GM23248 (cell line): ENCODE measurements at places on chromosomes 5 and 9.
A peak's percentile ranks its signal among the peaks of the same experiment; 100 is the strongest.

GRCh38 chr9:135508211-135508820 is 7.8 kb downstream of the MRPS2 start:
- no peak for DNase-seq

- no peak for DNase-seq
These were observed 76.8 kb downstream of the TMEM167A start for GRCh38 chr5:83000428-83000827.

- peak; percentile 14 for DNase-seq
These were observed 26.0 kb upstream of the GNE start for GRCh38 chr9:36284226-36284625.

DNA sequence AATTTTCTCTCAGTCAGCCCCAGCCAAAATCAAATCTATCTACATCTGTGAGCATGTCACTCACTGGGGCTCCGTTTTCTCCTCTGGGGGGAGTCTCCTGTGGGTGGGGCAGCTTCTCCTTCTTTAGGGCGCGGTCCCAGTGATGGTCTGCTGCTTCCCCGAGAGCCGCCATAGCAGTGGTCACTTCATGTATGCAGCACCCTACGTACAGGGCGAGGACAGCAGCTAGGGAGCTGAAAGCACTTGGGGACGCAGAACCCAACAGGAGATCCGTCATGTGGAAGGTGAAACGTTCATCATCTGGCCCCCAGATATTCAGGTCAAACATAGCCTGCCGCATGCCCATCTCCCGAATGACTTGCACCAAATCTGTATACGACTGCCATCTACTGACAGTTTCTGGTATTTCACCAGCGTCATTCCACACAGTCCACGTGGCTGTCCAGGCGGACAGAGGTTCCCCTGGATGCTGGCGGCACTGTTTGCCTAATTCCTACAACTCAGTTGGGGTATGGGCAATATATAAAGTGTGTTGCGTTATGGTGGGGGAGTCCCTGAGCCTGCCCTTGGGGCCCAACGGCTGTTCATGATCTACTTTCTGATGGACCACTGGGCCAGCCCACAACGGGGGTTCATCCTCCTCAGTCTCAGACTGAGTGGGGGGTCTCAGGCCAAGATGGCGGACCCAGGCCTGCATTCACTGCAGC is 795.0 kb downstream of the EFNA5 start:
- DNase-seq, result peak; percentile 51

DNA sequence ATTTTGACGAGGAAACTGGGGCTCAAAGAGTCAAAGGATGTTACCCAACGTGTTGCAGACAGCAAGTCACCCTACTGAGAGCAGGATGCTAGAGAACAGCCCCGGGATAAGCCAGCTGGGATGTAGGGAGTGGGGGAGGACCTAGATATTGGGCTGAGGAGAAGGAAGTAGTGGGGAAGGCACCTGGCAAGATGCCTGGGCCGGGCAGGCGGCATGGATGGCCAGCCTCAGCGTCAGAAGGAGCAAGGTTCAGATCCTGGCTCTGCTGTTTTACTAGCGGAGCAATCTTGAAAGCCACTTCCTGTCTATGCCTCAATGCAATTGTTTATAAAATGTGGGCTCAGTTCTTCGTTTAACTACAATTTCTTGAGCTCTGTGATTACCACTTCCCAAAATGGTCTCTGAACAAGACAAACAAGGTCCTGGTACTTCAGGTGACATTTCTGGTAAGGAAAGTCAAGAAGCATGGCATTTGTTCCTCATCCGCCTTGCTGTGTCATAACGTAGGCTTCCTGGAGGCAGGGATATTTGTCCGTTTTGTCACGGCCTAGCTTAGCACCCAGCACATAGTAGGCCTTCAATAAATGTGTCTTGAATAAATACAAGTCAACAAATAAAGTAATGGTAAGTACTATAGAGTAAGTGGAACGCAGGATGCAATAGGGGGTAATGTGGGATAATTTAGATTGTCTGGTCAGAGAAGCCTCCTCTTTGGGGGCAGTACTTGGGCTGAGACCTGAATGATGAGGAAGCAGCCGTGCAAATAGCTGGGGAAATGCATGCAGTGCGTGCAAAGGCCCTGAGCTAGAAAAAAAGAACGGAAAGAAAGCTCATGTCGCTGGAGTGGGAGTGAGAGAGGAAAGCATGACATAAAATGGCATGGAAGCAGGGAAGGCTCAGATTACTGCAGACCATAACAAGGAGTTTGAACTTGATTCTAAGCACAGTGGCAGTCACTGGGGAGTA is 70.5 kb downstream of the SMIM23 start:
- no peak for DNase-seq

GRCh38 chr5:162512935-162513565 is 445.5 kb downstream of the GABRG2 start:
- no peak for DNase-seq

DNA sequence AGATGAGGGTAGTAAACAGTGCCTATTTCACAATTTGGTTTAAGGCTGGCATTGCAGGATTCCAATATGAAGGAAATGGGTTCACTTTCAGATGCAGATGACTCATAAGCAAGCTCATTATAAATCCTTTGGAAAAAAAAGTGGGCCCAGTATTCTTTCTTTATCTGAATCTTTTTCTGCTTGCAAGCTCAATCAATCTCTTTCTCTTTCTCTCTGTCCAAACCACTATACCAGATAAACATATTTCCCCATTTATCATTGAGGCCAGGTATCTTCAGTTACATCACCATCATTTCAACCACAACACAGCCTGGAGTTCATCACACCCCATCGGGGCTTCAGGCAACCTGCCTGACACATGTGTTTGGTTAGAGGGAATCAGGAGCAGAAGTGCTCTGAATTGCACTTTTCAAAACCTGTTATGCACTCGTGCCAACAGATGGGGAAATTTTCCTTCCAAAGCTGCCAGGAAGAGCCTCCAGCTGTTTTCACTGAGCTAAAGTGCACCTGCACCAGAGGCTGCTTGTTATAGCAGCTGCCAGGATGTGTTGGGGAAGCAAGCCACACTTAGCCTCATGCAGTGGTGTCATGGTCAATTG is 30.0 kb upstream of the MAMDC2 start:
- peak; percentile 63 for DNase-seq

- DNase-seq, result no peak
These were observed 146.0 kb downstream of the PRR16 start for GRCh38 chr5:120610145-120610544.

DNA sequence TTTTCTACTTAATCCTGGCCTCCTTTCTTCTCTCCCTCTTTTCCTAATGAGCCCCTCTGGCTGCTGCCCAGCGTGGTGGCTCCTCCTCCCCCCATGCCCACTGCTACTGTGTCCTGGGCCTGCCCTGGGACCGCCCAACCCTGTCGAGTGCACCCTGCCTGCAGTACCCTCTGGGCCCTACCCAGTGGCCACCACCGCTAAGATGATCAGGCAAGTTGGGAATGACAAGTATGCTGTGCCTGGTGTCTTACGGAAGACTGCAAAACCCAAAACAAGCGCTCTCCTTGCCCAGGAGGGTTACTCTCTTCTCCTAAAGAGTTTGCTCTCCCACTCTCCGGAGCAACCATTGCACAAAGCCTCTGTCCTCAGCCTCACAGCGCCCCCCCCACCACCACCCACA is 273.7 kb downstream of the SYK start:
- no peak for DNase-seq

DNA sequence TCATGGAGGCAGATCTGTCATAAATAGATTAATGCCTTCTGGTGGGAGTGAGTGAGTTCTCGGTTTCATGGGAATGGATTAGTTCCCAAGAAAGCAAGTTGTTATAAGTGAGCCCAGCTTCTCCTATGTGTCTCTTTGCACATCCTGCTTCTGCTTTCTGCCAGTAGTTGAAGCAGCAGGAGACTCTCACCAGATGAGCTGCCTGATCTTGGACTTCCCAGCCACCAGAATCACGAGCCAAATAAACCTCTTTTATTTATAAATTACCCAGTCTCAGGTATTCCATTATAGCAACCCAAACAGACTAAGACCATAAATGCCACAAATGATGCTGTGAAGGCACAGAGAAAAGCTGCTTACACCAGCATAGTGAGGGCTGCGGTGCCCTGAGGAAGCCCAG is 28.9 kb downstream of the BHMT start:
- no peak for DNase-seq

GRCh38 chr9:101727612-101728524 is 10.6 kb downstream of the GRIN3A start:
- DNase-seq, result peak; percentile 37

DNA sequence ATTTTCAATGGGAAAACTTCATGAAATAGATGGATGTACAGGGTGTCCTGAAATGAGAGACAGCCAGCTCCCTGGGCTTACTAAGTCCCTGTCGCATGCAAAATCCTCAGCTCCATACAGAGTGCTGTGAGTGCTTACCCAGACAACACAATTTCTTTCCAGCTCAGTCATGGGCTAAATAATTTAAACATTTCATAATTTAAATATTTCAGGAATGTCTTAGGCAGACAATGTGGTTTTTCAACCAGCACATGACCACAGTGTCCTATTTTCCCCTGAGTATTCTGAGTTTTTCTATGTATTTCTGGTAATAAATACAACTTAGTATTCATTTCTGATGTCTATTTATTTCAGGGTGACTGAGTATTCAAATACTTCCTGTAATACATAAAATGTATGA is 188.5 kb upstream of the SNX2 start:
- DNase-seq, result peak; percentile 56

DNA sequence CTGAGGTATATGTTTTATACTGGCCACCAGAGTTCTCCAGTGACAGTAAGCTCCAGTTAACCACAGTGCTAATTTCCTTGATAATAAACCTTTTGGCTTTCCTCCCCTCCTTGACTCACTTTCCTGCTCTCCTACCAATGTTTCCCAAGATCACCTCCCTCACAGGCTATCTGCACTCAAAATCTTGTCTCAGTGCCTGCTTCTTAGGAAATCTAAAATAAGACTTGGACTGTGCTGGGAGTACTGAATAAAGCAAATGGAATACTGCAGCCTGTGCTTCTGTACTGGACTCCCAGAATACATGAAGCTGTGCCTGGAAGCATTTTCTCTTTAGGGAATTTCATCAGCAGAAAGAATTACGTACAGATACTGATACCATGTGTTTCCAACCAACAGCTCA is 1.7 kb upstream of the DCP2 start:
- DNase-seq, result peak; percentile 45

- peak; percentile 65 for DNase-seq
These were observed 162.4 kb downstream of the TTC39B start for GRCh38 chr9:15144622-15145061.

GRCh38 chr5:1643651-1644392 is 120.1 kb upstream of the LPCAT1 start:
- DNase-seq, result peak; percentile 37

DNA sequence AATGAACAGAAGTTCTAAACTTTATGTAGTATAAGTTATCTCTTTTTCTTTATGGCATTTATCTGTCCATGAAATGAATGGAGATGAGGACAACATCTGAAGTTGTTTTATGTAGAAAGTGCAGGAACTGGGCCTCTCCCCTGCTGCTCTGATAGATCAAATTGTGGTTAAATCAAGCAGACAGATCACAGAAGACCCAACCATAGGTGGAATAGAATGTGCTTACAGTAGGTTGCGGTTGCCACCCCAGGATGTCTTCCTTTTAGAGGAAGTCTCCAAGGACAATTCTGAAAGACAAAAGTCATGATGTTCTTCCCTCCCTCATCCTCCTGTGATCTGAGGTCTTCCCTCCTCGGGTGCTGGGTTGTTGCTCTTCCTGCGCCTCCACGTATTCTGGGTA is 12.9 kb downstream of the RASGRF2 start:
- DNase-seq, result no peak

DNA sequence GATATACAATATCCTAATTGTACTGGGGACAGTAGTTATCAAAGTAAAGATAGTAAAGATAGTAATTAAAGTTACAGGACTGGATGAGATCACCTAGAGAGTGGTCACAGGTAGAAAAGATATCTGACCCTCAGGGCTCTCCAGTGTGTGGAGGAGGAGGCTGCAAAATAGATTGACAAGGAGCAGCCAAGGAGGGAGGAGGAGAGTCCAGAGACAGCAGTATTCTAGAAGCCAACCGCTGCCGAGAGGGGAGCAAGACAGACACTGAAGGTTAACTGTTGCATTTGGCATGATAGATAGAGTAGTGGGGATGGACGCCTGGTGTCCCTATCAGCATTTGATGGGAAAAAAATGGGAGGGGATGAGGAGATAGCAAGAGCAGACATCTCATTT is 17.0 kb upstream of the F2RL1 start:
- DNase-seq, result no peak

DNA sequence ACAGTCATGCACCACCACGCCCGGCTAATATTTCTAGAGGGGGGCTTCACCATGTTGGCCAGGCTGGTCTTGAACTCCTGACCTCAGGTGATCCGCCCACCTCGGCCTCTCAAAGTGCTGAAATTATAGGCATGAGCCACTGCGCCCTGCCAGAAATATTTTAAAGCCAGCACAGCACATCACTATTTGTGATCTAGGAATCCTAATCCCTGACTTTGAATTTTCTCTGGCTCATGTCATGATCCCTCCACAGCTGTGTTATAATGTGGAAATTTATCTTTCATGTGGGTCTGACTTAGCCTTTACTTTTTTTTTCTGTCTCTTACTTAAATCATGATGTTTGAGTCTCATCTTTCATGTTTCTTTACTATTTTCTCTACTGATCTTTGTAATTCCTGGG is 18.7 kb upstream of the ITGA1 start:
- DNase-seq, result no peak
